ENCODE measurements at places on chromosomes 3 and 15.

DNA sequence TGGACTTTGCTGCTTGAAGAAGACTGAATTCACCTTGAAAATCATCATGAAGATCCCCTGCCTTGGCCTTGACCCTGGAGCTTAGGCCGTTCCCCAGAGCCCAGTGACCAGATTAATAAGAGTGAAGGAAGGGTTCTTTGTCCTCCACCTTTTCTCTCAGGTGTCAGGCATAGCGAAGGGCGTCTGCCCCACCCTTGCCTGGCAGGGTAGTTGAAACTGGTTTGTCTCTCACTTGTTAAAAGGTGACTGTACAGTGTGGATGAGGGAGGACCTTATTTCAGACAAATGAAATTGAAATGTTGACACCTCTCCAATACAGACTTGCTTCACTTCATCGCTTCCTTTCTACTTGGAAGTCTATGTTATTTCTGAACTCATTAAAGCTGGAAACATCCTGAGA lies 223.7 kb upstream of the BHLHE40 start:
- no peak for DNase-seq

DNA sequence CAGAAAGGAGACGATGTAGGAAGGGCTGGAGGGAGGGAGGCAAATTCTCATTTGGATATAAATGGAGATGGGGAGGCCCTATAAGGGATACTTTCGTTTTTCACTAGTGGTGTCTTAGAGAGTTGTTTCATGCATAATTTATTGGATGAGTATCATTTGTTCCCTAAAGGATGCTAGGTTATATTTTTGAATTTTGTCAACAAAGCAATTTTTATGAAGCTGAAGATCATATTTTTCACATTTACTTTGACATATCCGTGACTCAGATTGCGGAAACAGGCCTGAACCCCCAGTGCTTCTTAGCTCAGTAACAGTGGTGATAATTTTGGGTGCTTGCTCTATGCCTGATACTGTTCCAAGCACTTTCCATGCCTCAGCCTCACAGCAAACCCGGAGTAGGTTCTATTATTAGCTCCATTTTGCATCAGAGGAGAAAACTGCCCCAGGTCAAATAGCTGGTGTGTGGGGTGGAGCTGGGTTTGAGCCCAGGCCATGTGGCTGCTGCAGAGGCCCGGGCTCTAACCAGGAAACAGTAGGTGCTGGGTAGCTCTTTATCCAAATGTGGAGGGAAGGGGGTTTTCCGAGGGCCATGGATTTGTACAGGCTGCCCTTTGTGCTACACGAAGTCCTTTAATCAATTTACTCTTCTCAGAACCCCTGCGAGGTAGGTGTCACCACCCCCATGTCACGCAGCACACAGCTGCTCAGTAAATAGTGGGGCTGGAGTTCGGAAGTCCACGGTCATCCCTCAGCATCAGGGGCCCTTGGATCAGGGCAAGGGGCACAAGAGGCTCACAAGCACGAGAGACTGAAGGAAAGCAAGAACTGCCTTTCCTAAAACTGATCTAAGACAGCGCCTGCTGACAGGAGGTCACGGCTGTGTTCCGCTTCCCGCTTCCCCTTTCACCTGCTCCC lies 99.1 kb downstream of the SLC49A4 start:
- no peak for DNase-seq

GRCh38 chr3:82586414-82586813 lies 825.0 kb upstream of the GBE1 start:
- DNase-seq: no peak

DNA sequence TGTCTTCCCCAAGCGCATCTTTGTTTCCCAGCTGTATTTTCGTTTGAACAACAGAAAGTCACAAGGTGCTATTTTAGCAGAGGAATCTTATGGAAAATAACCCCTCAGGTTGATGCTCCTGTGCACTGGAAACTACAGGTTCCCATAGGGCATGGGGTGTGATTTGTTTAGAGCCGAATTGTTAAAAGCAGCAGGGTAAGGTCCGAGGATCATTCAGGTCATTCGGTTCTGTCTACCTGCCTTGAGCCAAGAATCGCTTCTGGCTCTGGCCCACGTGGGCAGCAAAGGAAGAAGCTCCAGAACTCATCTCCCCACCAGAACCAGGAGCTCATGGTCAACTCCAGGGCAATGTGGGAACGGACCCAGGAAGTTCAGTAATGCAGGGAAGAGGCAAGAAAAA lies 116.7 kb upstream of the TPM1 start:
- DNase-seq: no peak

GRCh38 chr15:77862651-77863104 lies 214.8 kb downstream of the TBC1D2B start:
- no peak for DNase-seq

GRCh38 chr3:187025656-187026316 lies 95.5 kb downstream of the ST6GAL1 start:
- no peak for DNase-seq

GRCh38 chr15:99818872-99819271 lies 85.6 kb upstream of the LYSMD4 start:
- no peak for DNase-seq

DNA sequence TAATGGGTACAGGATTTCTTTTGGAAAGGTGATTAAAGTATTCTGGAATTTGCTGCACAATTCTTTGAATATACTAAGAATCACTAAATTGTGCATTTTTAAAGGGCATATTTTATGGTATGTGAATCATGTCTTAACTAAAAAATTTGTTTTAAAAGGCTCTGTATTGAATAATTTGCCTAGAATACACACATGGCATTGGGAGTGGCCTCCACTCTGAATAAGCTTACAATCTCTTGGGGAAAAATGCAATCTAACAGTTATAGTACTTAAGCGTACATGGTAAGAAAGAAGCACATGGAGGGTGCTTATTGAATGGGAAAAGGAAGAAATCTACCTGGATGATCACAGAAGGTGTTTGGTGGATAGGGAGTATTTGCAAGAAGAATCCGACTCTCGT lies 385.1 kb downstream of the LPP start:
- DNase-seq: no peak

- DNase-seq: no peak
Measured at GRCh38 chr3:191557322-191557721, 96.4 kb downstream of the PYDC2 start.

DNA sequence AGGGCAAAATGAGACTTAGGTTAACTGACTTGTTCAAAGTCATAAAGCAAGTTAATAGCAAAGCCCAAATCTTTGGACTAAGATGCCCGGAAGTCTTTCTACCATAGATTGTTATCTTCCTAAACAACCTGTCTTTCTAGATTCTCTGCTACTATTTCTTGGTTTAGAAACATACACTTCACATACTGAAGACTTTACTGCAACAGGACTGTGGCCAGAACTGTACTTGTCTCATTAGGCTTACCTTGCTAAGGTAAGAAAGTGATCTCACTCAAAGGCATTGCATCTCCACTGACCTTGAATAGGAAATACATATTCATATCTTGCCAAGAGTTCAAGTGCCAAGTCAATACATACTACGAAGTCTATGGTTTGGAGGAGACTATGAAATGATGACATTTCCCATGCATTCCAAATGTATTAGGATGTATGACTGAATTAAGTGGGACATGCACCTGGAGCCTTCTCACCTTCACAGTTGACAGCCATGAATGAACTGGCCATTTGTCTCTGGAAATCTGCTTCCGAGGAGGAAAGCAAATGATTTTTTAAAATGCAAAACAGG lies 5.0 kb downstream of the ZDHHC3 start:
- DNase-seq: no peak

GRCh38 chr15:36814105-36814504 lies 234.7 kb downstream of the CDIN1 start:
- no peak for DNase-seq

GRCh38 chr3:197202694-197203093 lies 95.7 kb downstream of the DLG1 start:
- no peak for DNase-seq

DNA sequence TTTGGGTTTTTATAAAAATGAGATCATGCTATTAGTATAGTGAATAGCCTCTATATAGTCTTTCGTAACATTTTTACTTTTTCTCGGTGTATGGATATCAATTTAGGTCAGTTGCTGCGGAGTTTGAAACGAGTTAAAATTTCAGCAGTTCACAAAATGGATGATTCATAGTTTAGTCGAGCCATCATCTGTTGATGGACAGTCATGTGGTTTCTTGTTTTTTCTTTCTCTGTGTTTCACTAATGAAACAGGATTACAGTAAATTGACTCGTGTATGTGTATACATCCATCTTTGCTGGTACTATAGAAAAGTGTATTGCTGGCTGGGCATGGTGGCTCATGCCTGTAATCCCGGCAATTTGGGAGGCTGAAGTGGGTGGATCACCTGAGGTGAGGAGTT lies 106.8 kb downstream of the IGF1R start:
- DNase-seq: no peak

DNA sequence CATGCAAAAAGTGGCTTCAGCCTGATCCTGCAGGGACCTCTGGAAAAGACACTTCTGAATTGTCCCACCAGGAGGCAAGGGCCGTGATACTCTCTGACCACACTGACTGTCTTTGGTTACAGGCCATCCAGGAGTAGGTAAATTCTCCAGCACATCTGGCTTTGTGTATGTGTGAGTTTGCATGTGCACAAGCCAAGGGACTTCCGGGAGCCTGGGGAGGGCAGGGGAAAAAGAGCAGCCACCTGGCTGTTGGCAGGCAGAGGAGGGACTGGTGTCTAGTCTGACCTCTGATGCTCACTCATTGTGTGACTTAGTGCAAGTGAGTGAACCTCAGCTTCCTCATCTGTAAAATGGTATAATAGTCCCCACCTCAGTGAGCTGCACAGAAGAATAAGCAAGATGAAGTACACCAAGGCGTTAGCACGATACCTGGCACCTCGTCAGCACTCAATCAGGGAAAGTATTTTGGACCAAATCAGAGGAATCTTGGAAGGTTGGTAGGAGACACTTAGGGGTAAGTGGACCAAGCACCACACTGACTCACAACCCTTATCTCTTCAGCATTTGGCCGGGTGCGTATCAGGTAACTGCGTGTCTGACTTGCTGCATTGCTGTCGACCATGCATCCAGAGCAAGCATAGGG lies 19.1 kb downstream of the KLHL6 start:
- no peak for DNase-seq

GRCh38 chr3:51938780-51939425 lies 2.8 kb downstream of the RRP9 start:
- DNase-seq: no peak

Measured in WERI-Rb-1 (cell line).